ENCODE measurements at places on chromosomes 6 and 20. TPM values are rescaled to one million over a fixed set of nuclear protein-coding genes. Genes with fewer than 3 reads are reported as not detected.
A peak's percentile ranks its signal among the peaks of the same experiment; 100 is the strongest.

DNA sequence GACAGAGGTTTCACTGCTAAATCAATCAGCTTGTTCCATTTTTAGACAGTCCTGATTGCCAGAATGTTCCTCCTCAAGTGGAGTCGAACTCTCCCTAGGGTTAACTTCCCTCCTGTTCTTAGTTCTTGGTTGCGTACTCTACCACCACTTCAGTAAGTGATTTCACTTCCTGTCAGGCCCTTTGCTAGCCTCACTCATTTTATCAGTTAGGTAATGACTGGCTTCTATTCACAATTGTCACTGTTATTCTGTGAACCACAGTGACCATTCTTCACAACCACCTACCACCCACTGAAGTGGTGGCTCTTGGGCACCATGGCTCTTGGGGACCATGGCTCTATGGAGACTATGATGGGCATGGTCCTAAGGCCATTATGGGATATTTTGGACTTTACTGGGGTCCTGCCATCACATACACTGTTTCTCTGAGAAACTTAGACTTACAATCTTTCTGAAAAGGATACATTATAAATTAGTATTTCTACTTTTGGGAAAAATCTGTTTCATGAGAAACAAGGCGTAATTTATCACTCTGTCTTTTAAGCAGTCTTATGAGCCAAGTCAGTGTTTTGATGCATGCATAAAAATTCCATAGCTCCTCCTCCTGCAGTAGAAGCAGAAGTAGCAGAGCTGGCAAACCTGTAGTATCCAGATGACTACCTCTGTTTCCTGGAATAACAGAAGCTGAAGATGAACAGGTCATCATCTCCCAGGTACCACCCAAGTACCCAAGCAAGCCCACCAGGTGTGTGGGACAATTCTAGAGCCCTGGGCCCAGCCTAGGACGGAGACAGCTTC, 66.3 kb downstream of the ATXN1 start:
- H3K4me1 ChIP-seq: peaks cover 17% of the 10 kb centered on the region
- no peak for ATAC-seq
- no peak overlapping the region for H3K4me3 ChIP-seq
- no peak overlapping the region for H3K27ac ChIP-seq
- no peaks in the 10 kb centered on the region for H3K27me3 ChIP-seq

DNA sequence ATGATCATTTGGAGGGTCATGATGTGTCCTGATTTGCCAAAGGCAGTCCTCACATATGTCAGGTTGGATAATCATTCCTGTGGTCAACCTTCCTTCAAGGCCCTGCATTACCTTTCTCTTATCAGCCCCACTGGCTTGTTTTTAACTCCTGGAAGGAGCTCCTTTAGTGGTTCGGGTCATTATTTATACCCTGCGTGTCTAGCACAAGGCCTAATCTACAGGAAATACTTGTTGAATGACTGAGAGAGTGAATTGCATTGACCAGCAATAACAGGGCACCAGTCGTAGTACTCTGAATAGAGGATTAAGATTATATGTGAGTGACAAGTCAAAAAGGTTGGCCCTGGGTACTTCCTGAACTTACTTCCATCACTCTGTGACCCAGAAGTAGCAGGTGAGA, 4.5 kb downstream of the HIVEP2 start:
- no peak overlapping the region for H3K27ac ChIP-seq
- no peak overlapping the region for H3K4me3 ChIP-seq
- H3K27me3 ChIP-seq: no peaks in the 10 kb centered on the region
- peaks cover 47% of the 10 kb centered on the region for H3K4me1 ChIP-seq

DNA sequence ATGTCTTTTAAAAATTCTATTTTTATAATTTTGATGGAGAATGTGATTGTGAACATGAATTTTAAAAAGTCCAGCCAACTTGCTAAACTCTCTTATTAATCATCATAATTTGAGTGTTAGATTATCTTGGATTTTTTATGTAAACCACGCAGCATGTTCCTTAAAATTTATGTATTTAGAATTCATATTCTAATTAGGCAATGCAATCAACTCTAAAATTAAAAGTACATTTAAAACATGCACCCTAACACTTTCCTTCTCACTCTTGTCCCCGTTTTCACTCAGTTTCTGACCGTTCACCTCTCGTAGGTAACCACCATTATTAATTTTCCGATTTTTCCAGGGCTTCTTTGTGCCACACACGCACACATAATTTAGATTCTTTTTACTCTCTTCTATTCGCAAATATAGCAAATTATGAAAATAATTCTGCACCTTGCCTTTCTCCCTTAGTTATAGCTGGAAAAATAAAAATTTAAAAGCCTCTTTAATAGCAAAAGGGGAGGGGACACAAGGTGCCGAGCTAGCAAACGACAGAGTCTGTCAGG, 329 bp upstream of the ZKSCAN3 start:
- peak overlapping the region; percentile 72 for H3K4me3 ChIP-seq
- H3K4me1 ChIP-seq: peaks cover 6% of the 10 kb centered on the region
- ATAC-seq: no peak
- no peaks in the 10 kb centered on the region for H3K36me3 ChIP-seq
- peak overlapping the region; percentile 83 for H3K27ac ChIP-seq
- H3K27me3 ChIP-seq: no peaks in the 10 kb centered on the region

DNA sequence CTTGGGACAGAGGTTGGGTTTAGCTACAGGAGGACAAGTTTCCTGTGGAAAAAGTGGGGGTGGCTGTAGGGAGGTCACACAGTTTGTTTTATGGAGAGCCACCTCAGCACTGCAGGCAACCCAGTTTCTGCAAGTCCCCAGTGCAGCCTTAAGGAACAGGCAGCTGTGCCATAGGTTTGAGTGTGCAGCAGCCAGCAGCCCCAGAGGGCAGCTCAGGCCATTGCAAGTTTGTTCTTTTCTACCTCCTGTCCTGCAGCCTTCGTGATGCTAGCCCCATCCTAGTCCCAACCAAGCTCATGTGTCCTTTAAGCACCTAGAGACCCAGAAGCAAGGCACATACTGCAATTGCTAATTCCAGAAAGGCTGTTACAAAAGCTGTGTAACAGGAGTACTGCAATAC, 58.8 kb downstream of the ZBTB9 start:
- H3K4me1 ChIP-seq: no peaks in the 10 kb centered on the region
- no peak overlapping the region for H3K4me3 ChIP-seq
- H3K27ac ChIP-seq: no peak overlapping the region
- no peaks in the 10 kb centered on the region for H3K36me3 ChIP-seq
- H3K27me3 ChIP-seq: peaks cover 55% of the 10 kb centered on the region
- no peak for ATAC-seq

GRCh38 chr20:2750491-2751251, 49.8 kb downstream of the CPXM1 start:
- peaks cover 2% of the 10 kb centered on the region for H3K36me3 ChIP-seq
- H3K4me3 ChIP-seq: peak overlapping the region; percentile 52
- peak; percentile 66 for ATAC-seq
- peaks cover 68% of the 10 kb centered on the region for H3K27me3 ChIP-seq
- H3K4me1 ChIP-seq: no peaks in the 10 kb centered on the region

GRCh38 chr6:105810922-105811482, 275.1 kb upstream of the PRDM1 start:
- peaks cover 22% of the 10 kb centered on the region for H3K4me1 ChIP-seq
- H3K27ac ChIP-seq: no peak overlapping the region

DNA sequence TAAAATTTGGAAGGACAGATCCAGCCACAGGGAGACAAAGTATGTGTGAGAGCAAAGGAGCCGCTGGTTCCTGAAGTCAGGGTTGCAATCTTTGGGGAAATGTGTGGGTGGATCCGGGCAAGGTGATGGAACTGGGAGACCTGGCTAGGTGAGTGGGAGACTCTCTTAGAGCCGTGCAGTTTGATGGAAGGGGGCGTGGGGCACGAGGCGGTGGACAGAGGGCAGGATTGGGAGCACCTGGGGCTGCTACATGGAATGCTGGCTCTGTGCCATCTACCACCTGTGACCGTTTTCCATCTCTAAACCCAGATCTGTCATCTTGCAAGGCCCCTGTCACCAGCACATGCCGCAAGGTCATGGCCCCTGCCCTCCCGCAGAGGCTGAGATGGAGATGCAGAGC, 268.4 kb downstream of the SMOC2 start:
- H3K4me1 ChIP-seq: peaks cover 9% of the 10 kb centered on the region
- H3K27ac ChIP-seq: no peak overlapping the region
- H3K27me3 ChIP-seq: no peaks in the 10 kb centered on the region
- H3K36me3 ChIP-seq: no peaks in the 10 kb centered on the region
- no peak for ATAC-seq
- H3K4me3 ChIP-seq: no peak overlapping the region

DNA sequence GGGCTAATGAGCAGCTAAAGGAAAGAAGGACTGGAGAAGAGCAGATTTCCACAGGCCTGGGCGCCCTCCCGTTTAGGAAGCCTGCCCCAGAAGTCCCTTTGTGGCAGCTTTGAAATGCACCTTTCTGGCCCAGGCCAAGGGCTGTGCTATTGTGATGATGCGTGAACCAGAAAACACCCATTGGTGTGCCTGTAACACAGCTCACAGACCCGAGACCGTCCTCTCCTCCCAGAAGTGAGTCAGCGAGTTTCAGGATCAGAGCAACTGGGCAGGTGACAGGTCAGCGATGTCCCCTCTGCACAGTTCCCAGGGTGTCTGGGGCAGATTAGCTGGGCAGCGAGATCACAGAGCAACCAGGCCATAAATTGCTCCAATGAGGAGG, 71.9 kb upstream of the SULF2 start:
- peak overlapping the region; percentile 66 for H3K27ac ChIP-seq
- H3K27me3 ChIP-seq: no peaks in the 10 kb centered on the region
- H3K4me1 ChIP-seq: peaks cover 5% of the 10 kb centered on the region
- peak; percentile 17 for ATAC-seq

DNA sequence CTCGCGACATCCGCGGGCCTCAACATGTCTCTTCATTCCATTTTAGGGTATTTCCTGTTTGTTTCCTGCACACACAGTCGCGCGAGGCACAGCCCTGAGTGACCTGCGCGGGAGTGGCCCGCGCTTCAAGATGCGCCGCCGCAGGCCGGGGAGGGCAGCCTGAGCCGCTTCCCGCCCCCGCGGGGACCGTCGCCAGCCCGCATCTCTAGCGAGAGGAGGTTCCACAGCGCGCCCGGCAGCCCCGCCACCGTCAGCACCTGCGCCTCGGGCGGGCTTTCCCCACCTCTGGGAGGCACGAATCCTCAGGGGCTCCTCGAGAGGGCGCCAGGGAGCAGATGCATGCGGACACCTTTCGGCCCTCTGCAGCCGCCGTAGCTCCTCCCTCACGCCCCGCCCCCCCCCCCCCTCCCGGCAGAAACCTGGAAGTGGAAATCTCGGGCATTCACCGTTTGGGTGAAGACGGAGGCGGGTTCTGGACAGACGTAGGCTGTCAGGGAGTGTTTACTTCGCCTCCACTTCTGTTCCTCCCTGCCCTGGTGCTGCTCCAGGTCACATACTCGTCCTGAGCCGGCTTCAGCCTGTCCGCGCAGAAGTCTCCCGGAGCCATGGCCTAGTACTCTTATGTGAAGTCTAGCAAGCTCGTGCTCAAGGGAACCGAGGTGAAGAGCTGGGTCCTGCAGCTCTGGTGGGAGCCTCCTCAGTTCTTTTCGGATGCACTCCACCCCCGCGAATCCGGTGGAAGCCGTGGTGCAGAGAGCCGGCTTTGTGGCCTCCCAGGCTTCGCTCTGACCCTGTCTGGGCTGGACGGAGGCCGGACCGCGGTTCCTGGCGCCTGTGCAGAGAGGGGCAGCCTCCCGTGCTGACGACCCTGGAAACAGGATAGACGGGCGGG, 880.5 kb upstream of the DEFB115 start:
- H3K4me3 ChIP-seq: peak overlapping the region; percentile 79
- peaks cover 7% of the 10 kb centered on the region for H3K36me3 ChIP-seq
- no peaks in the 10 kb centered on the region for H3K4me1 ChIP-seq
- H3K27me3 ChIP-seq: no peaks in the 10 kb centered on the region
- H3K27ac ChIP-seq: peak overlapping the region; percentile 85

DNA sequence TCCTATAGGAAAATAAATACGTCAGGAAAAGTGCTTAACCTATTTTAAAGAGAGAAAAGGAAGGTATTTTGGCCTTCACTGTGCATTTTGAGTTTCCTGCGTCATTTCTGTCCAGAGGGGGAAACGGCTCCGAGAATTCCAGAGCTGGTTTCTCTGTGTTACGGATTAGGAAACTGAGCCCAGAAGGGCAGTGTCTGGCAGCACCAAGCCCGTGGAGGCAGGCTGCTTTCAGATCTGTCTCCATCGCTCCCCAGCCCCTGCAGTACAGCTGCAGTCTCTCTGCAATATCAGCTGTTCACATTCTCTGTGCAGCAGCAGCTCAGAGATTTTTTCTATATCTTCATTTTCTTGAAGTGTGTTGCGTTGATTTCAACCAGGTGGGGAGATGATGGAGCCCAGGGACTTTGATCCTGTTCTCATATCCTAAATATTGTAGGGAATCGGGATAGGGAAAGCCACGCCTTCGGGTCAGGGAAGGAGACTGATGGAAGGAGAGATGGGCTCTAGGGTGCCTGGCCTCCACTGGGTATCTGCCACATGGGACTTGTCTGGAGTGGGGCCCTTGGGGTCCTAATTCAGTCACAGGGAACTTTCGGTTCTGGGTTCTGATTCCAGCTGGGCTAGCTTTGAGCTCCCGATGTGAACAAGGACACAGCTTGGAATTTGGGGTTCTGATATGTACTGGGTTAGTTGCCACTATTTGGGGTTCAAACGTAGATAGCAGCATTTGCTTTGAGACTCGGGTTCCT, 2.8 kb downstream of the ANKRD60 start:
- ATAC-seq: no peak
- H3K4me1 ChIP-seq: no peaks in the 10 kb centered on the region
- peaks cover 64% of the 10 kb centered on the region for H3K27me3 ChIP-seq
- no peaks in the 10 kb centered on the region for H3K36me3 ChIP-seq
- H3K27ac ChIP-seq: no peak overlapping the region
- no peak overlapping the region for H3K4me3 ChIP-seq

DNA sequence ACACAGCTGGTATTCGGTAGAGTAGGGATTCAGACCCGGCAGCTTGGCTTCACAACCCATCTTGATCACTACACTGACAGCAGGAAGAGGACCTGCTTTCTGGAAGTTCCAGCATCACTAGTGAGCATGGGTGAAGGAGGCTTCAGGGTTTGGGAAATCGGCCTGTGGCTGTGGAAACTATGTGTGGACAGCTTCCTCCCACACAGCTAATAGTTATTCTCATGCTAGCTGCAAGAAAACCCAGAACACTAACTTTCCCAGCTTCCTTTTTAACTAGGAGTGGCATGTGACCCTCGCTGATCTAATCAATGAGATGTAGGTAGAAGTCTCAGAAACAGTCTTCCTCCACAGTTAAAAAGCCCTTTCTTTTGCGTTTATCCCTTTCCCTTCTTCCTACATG, 36.3 kb upstream of the SIRPA start:
- H3K4me1 ChIP-seq: no peaks in the 10 kb centered on the region
- H3K36me3 ChIP-seq: no peaks in the 10 kb centered on the region
- ATAC-seq: no peak
- H3K27me3 ChIP-seq: peaks cover 23% of the 10 kb centered on the region
- no peak overlapping the region for H3K27ac ChIP-seq
- H3K4me3 ChIP-seq: no peak overlapping the region

MDFI gene
- not detected for total RNA-seq

SIRPD gene
- total RNA-seq: not detected

MYCT1 gene
- 15.2 TPM for total RNA-seq
